ENCODE measurements at places on chromosomes 7 and 10.

DNA sequence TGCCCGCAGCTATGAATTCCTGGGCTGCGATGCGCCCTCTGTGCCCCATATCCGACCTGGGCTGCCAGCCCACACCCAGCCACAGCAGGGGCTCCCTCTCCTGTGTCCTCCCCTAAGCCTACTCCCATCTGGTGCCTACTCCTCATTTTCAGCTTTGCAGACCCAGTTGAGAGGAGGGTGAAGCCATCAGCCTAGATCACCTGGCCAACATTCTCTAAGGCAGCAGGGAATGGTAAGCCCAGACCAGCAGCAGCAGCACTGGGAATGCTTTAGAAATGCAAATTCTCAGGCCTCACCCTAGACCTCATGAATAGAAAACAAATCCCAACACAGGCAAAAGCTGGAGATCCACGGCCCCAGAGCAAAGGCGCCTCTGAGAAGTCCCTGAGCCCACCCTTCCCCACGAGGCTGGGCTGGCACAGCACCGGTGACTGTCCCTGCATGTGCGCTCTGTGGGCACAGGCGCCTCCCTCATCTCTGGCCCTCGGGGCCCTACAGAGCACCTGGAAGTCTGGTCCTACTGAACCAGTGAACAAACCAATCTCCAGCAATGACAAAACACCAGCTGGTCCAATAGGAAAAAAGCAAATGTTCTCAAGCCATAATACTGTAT lies 161.4 kb downstream of the GFRA1 start:
- no peak for DNase-seq

GRCh38 chr7:87966271-87966670 lies 32.2 kb downstream of the ADAM22 start:
- DNase-seq = peak; percentile 29

GRCh38 chr7:155206318-155207020 lies 91.2 kb upstream of the INSIG1 start:
- peak; percentile 52 for DNase-seq

DNA sequence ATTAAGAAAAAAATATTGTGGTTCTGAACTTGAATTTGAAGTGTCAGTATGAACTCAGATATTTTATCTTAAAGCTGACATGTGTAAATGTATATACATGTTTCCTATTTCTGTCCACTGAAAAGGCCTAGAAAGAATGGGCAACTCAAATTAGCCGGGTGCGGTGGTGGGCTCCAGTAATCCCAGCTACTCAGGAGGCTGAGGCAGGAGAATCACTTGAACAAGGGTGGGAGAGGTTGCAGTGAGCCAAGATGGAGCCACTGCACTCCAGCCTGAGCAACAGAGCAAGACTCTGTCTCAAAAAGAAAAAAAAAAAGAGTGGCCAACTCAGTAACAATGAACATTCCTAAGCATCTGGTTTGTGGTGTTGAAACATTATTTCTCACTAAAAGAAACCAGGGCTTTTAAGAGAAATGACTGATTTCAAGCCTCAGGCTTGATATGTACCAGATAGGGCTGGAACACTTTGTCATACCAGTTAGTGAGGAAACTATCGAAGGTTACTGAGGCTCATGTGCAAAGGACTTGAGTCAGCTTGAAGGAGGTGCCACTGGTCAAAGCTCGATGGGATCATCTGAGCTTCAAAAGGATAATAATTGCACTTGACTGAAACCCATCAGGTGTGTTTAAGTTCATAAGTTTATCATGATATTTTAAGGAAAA lies 40.5 kb downstream of the AOAH start:
- DNase-seq = no peak

DNA sequence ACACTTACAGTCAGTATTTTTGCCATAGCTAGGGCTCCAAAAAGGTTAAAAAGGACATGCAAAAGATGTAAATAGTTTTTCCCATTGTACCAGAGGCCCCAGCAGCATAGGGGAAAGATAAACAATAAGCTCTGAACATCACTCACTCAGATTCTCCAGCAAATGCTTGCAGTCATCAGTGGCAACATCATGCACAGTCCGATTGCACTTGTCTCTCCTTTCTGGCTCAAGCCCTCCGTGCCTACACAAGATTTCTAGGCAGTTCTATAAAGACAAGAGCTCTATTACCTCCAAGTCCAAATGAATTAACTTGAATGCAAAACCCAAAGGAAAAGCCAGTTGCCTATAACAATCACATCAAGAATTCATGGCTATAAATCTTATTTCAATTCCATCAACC lies 106.3 kb downstream of the CTTNBP2 start:
- DNase-seq = no peak

- no peak for DNase-seq
These were observed 22.3 kb upstream of the TMEM26 start for GRCh38 chr10:61475449-61475873.

- peak; percentile 77 for DNase-seq
These were observed 111.8 kb downstream of the WDR11 start for GRCh38 chr10:120962756-120963593.

GRCh38 chr7:128299109-128299607 lies 44.5 kb downstream of the RBM28 start:
- no peak for DNase-seq

DNA sequence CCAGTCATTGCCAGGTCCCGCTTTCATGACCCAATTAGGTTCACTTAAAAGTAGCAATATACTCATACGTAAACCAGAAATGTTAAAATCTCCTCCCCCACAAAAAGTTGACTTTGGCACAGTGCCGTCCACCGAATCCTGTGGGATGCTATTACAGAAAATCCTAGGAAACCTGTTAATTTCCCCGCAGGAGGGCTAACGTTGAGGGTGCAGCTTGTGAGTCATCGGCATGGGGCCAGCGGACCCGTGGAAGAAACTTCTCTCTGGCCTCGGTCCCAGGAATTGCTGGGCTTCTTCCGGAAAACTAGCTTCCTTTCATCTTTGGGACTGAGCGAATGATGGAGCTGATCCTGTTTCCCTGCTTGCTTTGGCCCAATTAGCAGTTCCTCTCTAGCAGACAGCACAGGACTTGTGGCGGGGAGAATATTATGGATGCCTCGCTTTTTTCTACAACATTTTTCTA lies 13.5 kb downstream of the CRYGN start:
- DNase-seq = no peak

DNA sequence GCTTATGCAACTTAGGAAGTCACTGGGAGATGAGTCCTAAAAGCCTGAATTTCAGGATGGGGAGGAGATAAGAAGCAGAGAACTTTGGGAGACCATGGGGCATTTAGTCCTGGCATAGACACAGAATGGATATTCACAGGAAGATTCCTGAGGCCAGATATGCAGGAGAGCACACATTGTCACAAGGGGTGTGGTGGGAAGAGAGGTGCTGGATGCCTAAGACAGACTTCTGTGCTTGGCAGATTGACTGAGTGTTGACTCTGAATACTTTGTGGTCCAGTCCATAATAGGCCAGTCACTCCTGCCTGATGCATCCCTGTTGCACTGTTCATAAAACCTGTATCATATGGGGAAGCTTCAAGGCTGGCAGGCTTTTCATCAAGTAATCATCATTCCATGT lies 18.5 kb downstream of the SRI start:
- no peak for DNase-seq

GRCh38 chr7:114519240-114519639 lies 104.6 kb downstream of the FOXP2 start:
- peak; percentile 39 for DNase-seq

- DNase-seq = no peak
These were observed 31.6 kb downstream of the OGDH start for GRCh38 chr7:44637788-44638594.

DNA sequence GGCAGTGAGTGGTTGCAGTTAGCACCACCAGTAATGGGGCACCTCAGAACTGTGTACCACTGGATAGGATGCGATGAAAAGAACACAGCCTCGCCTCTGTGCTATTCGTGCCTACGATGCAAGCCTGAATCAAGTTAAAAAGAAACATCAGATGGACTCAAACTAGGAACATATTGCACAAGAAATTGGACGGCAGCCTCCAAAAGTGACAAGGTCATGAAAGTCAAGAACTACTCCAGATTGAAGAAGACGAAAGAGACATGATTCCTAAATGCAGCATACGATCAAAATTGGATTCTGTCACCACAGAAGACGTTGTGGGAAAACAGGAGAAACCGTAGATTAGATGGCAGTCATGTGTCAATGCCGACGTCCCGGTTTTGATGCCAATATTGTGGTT lies 648.1 kb upstream of the FOXK1 start:
- DNase-seq = no peak

- DNase-seq = no peak
These were observed 7.5 kb downstream of the DYNC2I1 start for GRCh38 chr7:158863611-158864506.

DNA sequence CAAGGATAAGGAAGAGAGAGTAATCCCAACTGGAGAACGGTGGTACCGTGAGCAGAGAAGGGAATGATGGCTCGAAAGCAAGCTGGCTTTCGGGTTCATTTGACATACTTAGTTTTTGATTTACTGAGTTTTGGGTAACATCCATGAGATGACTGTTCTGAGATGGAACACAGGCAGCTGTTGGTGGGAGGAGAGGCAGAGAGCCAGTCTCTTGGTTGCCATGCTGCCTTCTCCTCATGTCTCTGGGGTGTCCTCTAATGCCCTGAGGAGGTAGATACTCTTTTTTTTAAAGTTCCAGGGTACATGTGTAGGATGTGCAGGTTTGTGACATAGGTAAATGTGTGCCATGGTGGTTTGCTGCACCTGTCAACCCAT lies 76.4 kb upstream of the NRP1 start:
- no peak for DNase-seq

DNA sequence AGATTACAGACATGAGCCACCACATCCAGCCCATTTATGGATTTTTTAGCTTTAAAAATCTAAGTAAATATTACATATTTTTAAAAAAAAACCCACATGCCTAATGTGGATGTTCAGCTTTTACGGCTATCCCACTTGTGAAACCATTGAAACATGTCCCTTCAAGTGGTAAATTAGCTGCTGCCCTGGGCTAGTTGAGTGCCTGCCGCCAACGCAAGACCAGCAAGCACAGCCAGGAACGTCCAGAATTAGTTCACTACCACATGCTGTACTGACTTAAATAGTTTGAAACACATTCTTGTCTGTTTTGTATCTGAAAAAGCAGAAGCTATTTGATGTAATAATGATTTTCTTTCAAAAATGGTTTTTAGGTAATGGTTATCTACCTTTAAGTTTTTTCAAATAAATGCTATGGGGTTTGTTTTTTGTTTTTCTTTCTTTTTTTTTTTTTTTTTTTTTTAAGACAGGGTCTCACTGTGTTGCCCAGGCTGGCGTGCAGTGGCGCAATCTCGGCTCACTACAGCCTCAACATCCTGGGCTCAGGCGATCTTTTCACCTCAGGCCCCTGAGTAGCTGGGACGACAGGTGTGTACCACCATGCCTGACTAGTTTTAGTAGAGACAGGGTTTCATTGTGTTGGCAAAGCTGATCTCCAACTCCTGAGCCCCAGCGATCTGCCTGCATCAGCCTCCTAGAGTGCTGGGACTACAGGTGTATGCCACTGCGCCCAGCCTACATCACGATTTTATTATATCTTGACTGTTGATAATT lies 57.0 kb downstream of the KLRG2 start:
- DNase-seq = no peak

DNA sequence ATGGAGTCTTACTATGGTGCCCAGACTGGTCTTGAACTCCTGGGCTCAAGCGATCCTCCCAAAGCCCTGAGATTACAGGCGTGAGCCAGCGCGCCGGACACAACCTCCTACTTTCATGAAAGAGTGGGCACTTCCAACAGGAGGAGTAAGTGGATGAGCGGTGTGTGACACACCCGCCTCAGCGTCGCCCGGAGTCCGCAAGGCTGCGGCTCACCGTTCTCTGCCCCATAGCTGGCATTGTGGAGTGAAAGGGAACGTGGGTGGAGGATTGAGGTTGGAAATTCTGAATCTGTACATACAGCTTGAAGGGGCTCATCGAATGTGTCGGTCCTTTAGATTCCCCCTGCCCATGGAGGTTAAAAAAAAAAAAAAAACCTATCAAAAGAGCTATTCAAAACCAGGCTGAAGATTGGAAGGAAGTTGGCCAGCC lies 524 bp upstream of the PRXL2A start:
- DNase-seq = no peak

DNA sequence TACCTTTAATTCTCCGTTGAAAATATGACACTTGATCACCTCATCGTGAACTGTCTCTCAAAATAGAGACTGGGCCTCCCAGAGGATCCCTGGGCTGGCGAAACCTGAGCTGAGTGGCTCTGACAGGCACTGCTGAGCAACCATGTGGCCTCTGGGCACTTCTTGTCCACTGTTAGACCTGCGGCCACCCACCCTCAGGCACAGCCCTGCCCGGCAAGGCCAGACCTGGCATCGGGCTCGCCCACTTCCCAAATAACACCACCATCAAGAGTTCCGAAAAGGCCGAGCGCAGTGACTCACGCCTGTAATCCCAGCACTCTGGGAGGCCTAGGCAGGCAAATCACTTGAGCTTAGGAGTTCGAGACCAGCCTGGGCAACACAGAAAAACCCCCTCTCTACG lies 82.5 kb downstream of the COBL start:
- DNase-seq = no peak

- no peak for DNase-seq
These were observed 437.9 kb downstream of the POM121L12 start for GRCh38 chr7:53473371-53473770.

- no peak for DNase-seq
These were observed 40.6 kb downstream of the TMEM60 start for GRCh38 chr7:77757589-77757988.

DNA sequence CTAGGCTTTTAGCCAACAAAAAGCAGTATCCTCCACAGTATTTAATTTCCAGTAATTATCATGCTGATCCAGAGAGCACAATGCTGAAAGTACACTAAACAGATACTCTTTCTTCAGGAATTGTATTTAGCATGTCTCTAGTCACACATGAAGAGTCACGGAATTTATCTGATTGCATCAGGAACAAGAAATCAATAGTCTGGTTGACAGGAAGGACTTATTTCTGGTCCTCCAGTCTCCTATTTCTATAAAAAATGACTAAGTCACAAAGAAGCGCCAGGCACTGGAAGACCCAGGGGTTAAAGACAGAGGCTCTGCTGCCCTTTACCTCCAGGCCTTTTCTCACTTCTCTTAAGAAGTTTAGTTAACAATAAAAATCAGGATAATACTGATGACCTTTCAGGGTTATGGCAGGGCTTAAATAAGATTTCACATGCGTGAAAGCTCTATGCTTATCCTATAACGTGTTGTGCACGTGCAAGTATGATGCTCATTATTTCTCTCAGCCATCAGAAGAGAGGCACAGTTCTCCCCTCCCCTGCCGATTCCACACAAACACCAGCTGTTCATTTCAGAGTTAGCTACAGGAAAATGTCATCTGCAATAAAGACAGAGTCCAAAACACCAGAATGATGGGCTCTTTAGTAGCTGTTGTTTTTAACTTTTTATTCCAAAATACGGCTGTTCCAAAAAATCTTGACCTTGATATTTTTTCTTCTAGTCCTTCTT lies 36.9 kb downstream of the SLC26A4 start:
- no peak for DNase-seq
